ENCODE measurements at places on chromosomes 5 and 9. TPM values are rescaled to one million over a fixed set of nuclear protein-coding genes. Genes with fewer than 3 reads are reported as not detected.

GRCh38 chr5:43078956-43079355 is 38.8 kb upstream of the ANXA2R start:
- peaks cover 8% of the 10 kb centered on the region for H3K36me3 ChIP-seq
- no peak overlapping the region for H3K4me3 ChIP-seq
- no peaks in the 10 kb centered on the region for H3K4me1 ChIP-seq
- H3K27me3 ChIP-seq = no peaks in the 10 kb centered on the region
- H3K27ac ChIP-seq = no peak overlapping the region

DNA sequence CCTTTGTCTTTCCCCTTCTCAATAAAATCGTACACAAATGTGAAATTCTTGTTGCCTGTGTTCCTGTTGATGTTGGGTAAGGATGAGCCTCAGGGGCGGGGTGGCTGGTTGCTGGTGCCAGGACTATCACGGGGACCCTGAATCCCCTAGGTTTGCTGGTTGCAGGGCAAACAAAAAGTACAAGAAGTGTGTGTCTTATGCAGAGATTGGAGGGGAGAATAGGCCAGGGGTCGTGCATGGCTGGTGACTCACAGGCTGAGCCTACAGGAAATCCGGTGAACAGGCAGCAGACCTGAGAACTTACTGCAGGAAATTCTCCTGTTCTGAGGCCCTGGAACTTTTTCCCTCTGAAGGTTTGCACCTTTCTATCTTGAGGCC is 5.5 kb downstream of the ANXA2R start:
- peaks cover 30% of the 10 kb centered on the region for H3K4me1 ChIP-seq
- peak overlapping the region; percentile 45 for H3K4me3 ChIP-seq
- no peaks in the 10 kb centered on the region for H3K27me3 ChIP-seq

- peak; percentile 55 for DNase-seq
- no peaks in the 10 kb centered on the region for H3K36me3 ChIP-seq
- H3K4me1 ChIP-seq = peaks cover 16% of the 10 kb centered on the region
- no peak overlapping the region for H3K27ac ChIP-seq
- H3K4me3 ChIP-seq = no peak overlapping the region
- H3K27me3 ChIP-seq = peaks cover 27% of the 10 kb centered on the region
These were observed 53.9 kb downstream of the COL15A1 start for GRCh38 chr9:98997604-98998003.

DNA sequence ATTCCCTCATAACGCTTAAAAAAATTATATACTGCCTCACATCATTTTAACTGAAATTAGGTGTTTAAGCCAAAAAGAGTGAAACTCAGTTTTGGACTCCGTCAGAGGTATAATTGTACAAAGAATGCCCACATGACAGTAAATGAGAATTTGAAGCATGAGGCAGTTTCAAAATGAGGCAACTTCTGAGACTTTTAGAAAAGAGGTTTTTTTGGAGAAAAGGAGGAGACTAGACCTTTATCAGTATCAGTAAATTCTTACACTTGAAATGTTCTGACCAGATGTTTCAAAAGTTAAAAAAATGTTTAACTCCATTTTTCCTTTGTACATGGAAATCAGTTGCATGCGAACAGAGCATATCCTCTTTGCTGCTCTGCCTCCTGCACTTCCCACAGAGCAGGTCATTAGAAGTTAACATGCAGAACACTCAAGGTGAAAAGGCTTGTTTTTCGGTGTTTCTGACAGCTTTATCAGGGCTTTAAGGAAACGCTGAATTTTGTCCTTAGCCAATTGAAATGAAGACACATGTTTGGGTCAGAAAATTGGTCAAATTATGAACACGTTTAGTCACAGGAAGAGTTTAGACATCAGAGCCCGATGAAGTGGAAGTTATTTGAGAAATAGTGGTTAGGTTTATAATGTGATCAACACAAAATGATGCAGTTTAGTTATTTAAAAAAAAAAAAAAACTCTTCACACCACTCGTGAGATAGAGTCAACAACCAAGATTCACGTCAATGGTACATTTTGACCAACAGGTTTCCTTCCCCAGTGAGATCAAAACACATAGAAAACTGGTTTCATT is 59.5 kb downstream of the PIK3R1 start:
- H3K4me1 ChIP-seq = peaks cover 14% of the 10 kb centered on the region
- H3K27me3 ChIP-seq = no peaks in the 10 kb centered on the region
- no peak for DNase-seq
- no peak overlapping the region for H3K4me3 ChIP-seq

DNA sequence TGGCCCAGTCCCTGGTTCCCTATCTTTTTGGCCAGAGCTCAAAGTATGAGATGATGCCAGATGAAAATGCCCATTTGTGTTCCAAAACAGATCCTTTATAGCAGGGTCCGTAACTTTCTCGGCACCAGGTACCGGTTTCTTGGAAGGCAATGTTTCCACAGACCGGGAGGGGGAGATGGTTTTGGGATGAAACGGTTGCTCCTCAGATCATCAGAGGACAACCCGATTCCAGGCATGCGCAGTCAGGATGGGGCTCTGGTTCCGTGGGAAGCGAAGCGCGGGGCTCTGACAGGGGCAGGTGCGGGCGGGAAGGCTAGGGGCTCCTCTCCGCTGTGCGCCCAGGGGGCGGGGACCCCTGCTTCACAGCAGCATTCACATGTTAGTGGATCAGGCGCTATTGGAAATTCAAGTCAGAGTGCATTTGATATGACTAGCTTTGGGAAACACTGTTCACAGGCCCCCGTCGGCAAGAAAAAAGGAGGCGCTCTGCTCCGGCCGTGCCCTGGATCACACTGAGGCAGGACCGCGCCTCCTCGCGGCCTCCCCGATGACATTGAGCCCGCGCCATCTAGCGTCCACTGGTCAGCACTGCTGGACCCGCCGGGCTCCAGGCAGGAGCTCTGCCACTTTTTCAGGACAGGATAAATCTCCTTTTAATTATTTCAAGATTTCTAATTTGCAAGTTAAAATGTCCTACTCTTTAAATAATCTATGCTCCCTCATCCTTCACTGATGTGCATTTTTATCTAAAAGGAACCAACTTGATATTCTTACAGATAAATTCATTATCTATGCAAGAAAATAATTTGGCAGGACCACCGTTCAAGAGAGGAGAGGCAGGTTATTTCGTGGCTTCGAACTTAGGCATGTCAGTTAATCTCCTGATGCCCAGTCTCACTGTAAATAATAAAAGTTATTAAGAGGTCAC is 190.0 kb downstream of the FANCC start:
- peak overlapping the region; percentile 49 for H3K4me3 ChIP-seq
- H3K4me1 ChIP-seq = no peaks in the 10 kb centered on the region
- no peak overlapping the region for H3K27ac ChIP-seq
- H3K36me3 ChIP-seq = no peaks in the 10 kb centered on the region
- peak; percentile 52 for DNase-seq

GRCh38 chr5:152514827-152515397 is 109.8 kb upstream of the NMUR2 start:
- H3K4me1 ChIP-seq = no peaks in the 10 kb centered on the region
- no peak for DNase-seq
- no peak overlapping the region for H3K27ac ChIP-seq

GRCh38 chr5:134464988-134465815 is 53.5 kb upstream of the CDKN2AIPNL start:
- H3K4me1 ChIP-seq = peaks cover 15% of the 10 kb centered on the region
- H3K27ac ChIP-seq = no peak overlapping the region
- no peaks in the 10 kb centered on the region for H3K36me3 ChIP-seq
- no peak for DNase-seq
- no peaks in the 10 kb centered on the region for H3K27me3 ChIP-seq

DNA sequence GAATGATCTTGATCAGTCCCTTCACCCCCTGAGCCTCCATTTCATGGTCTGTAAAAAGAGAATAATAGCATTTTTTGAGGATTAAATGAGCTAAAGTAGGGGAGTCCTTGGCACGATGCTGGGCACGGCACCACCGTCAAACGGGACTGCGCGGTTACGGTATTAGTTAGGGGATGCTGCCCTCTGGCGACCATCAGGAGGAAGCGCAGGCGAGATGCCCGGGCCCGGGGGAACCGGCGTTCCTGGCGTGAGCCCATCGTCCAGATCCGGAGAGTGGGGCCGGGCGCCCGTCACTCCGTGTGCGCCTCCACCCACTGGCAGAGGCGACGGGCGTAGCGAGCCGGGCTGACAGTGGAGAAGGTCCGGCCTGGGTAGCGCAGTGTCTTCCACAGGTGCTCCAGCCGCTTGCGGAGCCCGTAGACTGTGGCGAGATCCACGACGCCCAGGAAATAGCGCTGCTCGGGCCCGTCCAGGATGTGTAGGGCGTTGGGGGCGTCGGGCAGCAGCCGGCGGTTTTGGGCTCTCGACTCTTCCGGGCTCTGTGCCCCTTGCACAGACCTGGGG is 4.8 kb upstream of the ST6GALNAC4 start:
- H3K27ac ChIP-seq = no peak overlapping the region
- H3K4me3 ChIP-seq = no peak overlapping the region
- no peaks in the 10 kb centered on the region for H3K27me3 ChIP-seq
- H3K4me1 ChIP-seq = peaks cover 44% of the 10 kb centered on the region
- H3K36me3 ChIP-seq = no peaks in the 10 kb centered on the region

SLCO6A1 gene
- total RNA-seq = not detected

DHFR gene
- total RNA-seq = 14.4 TPM

SPINK7 gene
- total RNA-seq = not detected

All from astrocyte (in vitro differentiated cells and primary cell).